ENCODE measurements at places on chromosomes 12 and 14.

- no peak for DNase-seq
These were observed 356.2 kb downstream of the NELL2 start for GRCh38 chr12:44519931-44520330.

DNA sequence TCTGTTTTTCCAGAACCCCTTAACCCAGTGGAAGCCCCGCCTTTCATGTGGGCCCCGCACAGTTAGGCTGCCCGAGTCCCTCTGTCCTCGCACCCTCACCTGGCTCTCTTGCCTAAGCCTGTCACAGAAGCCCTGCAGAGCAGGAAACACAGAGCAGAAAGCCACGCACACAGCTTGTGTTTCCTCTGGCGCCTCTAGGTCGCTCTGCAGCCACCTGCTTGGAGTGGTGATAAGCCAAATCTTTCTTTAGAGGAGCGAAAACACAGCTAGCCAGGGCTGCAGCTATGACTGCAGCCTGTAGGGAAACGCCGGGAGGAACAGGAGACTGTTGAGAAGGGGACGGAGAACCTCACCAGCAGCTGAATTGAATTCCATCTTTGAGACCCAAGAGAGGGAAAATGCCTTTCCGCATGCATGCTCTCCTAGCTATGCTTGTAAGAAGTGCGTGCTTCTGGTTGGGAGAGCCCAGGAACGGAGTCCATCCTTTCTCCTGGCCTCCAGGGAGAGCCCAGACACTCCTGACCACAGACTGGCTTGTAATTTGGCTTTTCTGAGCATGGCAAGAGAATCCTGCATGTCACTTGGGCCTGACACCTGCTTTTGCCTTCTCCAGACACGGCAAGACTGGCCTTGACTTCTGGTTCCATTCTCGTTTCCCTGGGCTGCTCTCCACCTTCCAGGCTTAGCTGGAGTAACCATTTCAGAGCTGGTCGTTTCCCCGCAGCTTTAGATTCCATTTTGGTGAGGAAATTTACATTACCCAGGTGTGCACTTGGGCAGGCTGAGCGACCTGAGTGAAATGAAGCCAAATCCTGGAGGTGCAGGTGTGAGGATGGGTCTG lies 301.6 kb downstream of the CACNA1C start:
- DNase-seq: no peak

DNA sequence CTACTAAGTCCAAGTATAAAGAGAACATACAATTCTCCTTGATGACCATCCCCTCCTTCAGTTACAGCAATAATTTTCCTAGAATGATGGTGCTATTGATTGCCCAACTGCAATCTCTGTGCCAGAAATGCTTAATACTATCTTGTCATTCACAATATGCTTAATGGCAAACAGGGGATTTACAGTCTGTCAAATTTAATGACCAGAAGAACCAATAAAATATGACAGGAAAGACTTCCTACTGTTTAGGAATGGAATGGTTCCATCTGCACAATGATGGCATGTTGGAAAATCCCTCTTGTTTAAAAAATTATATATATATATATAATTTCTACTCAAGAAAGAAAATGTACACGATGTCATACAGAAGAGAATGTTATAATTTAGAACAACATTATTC lies 623.2 kb downstream of the CCER1 start:
- no peak for DNase-seq

- no peak for DNase-seq
These were observed 33.1 kb downstream of the KNTC1 start for GRCh38 chr12:122560138-122560537.

GRCh38 chr12:68776976-68777610 lies 30.9 kb upstream of the MDM2 start:
- DNase-seq: no peak

DNA sequence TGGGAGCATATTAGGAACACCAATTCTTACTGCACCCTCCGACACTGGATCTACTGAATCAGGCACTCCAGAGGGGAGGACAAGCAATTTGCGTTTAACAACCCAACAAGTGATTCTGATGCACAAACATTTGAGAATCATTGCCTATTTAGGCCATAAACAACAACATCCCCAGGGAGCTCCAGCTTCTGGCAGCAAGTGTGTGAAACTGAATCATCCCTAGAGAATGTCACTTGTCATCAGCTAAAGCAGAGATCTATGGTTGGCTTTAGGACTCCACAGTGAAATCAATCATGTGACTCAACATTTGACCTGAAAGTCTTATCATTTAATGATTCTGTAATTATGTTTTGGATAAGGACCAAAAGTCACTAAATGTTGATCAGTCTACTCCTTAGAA lies 505.0 kb upstream of the FLRT2 start:
- peak; percentile 2 for DNase-seq

DNA sequence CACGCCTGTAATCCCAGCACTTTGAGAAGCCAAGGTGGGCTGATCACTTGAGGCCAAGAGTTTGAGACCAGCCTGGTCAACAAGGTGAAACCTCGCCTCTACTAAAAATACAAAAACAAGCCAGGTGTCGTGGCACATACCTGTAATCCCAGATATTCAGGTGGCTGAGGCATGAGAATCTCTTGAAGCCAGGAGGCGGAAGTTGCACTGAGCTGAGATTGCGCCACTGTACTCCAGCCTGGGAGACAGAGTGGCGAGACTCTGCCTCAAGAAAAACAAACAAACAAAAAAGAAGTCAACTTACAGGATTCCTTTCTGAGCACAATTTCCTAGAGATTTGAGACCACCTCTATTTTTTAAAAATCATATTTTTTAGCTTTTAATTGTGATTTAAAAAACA lies 45.3 kb downstream of the DGLUCY start:
- no peak for DNase-seq

GRCh38 chr14:94049625-94050023 lies 23.5 kb downstream of the OTUB2 start:
- no peak for DNase-seq

DNA sequence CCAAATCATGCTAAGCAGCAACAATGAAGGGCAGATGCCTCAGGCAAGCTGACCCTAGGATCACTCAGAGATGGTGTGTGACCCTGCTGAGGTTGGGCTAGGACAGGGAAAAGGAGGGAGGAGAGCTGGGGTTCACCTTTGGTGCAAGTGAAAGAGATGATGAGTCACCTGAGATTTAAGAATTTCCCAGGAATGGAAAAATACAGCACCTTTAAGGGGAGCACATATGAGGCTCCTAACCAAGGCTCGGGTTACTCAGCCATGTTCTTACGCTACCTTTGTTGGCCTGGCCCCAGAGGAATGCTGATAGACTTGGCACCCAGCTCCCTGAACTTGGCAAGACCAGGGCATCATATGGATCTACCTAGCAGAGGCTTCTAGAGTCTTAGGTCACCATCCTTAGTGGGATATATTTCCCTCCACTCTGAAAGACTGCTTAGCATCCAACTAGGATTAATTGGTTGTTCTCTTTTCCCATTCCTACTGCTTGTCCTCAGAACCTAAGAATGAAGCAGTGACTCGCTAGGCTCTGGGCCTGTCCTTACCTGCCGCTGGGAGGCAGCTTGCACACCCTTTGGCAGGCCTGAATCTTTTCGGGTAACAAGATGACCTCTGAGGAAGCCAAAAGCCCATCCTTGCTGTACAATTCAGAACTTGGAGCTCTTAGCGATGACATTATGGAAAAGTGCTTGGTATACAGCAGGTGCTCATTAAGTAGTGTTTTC lies 4.0 kb upstream of the NAA25 start:
- no peak for DNase-seq

DNA sequence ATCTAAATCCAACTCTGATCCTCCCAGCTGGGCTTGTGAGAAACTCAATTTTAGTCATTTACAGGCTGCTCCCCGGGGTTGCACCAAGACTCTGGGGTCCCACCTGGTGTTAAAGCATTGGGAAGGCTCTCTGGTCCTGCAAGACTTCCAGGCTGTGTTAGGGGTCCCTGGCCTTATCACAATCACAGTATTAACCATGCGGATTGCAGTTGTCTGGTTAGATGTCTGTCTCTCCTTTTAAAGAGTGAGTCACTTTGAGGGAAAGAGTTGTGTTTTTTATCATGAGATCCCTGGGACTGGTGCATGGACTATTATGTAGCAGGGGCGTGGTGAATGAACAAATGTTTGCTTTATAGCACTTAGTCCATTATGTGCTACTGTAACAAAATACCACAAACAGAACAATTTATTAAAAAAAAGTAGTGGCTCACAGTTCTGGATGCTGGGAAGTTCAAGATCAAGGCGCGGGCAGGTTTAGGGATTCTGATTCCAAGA lies 531.4 kb downstream of the FUT8 start:
- DNase-seq: no peak

- DNase-seq: no peak
These were observed 73.7 kb downstream of the CIT start for GRCh38 chr12:119803381-119803791.

DNA sequence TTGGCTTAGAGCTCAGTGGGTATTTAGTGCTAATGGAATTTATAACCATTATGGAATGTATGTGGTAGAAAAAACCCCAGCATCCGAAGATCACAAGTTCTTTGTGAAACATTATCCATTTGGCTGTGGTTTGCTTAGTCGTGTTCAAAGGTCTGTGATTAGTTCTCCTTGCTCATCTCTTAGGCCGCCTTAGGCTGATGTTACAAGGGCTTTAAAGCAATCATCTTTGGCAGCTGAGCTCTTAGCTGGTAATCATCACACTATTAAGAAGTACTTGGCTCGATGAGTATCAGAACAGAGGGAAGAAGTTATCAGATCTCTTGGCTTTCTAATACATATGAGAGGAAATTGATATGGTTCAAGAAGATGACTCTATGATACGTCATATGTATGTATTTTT lies 124.1 kb upstream of the E2F7 start:
- peak; percentile 85 for DNase-seq

- peak; percentile 78 for DNase-seq
These were observed 88.5 kb upstream of the RIN3 start for GRCh38 chr14:92425101-92425500.

GRCh38 chr12:125683748-125684381 lies 618.6 kb downstream of the AACS start:
- no peak for DNase-seq

GRCh38 chr14:101593411-101594238 lies 32.3 kb downstream of the DIO3 start:
- no peak for DNase-seq

DNA sequence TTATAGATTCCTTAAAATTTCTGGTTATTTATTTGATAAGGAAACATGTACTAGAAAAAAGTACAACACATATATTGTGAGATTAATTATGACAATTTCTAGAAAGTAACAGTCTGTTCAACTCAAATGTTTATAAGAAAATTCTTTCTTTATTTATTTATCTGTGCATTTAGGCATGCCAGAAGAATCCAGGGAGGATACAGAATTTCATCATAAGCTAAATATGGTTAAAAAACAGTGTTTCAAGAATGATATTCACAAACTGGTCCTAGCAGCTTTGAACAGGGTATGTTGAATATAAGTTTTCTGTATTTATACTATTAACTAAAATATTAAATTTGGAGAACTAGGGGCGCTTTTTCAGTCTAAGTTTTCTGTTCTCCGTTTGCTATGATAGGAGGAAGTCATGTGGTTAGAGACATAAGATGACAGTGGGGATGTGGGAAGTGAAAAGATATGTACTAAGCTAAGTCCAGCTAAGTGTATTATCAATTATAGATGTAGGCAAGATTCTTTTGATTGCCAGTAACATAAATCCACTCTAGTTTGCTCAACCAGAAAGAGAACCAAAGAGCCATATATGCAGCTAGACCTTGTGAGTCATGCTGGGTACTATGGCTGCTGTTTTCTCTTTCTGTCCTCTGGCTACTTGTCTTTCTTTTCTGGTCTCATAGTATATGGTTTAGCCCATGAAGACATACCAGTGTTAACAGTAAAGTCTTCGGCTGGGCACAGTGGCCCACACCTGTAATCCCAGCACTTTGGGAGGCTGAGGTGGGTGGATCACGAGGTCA lies 39.0 kb downstream of the LRRK2 start:
- no peak for DNase-seq

DNA sequence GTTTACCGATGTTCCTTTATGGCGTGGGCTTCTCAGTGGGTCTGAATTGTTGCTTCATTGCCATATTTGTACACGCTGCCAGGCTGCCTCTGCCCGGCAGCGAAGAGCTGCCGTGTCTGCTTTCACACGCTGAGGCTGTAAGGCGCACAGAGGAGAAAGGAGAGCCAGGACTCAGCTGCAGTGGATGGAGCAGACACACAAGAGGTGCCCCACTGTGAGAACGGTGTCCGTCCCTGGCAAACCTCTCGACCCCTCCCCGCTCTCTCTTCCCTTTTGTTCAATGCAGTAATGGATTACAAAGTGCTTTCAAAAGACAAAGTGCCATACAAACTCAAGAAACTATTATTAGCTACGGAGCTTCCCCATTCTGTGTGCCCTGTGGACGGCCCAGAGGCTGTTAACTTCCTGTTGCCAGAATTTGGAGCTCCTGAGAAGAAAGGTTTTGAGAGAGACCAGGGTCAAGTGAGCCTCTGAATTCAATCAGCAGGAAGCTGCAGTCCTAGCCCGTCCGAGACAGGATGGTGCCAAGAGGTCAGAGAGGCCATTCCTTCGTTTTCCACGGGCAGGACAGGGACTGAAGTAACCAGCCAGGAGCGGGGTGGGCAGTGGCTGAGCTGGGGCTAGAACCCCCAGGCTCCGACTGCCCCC lies 15.8 kb downstream of the CCND2 start:
- no peak for DNase-seq

GRCh38 chr14:105325716-105326567 lies 11.4 kb downstream of the PACS2 start:
- DNase-seq: no peak

DNA sequence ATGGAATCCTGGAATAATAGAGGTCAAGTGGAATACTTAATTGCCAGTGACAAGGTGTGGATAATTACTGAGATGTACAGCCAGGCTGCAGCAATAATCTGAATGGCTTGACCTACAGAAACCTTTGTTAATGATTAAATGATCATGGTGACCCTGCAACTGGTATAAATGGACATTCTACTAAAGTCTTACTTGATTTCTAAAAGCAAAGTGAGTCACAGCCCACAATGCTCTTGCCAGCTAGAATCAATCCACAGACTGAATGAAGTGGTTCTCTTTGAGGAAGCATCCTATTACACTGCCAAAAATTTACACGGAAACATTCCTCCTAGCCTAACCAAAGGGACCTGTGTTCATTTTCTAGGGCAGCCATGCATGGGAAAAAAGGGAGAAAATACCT lies 518.5 kb downstream of the SOX5 start:
- no peak for DNase-seq

GRCh38 chr12:6460751-6461371 lies 9.0 kb downstream of the TAPBPL start:
- no peak for DNase-seq

GRCh38 chr12:7645395-7646177 lies 20.1 kb downstream of the APOBEC1 start:
- DNase-seq: peak; percentile 36

DNA sequence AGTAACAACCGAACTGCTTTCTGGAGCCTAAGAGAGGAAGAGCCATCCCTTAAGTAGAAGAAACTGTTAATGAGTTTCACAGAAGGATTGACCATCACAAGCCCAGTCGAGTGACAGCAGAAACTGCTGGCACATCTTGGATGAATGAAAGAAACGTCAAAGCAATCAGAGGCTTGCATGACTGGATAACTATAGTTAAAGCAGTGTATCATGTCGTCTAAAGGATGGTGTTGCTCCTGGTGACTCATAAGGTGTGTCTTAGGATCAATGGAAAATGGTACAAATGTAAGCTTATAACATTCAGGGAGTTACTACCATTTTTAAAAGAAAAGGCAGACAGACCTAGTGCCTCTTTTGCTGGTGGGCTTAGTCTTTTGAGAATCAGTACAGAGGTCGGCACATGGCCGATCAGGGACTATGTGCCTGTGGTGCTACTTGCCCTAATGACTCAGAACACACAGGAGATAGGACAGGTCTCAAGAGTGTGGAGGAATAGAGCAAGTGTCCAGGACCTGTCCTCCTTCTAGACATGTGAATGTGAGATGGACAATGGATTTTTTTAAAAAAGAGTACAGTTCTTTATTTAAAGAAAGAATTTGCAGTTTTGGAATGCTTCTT lies 55.7 kb downstream of the TMX1 start:
- DNase-seq: no peak
